Neural progenitor cell (in vitro differentiated cells): ENCODE measurements at places on chromosomes 2 and 18. TPM values are rescaled to one million over a fixed set of nuclear protein-coding genes. Genes with fewer than 3 reads are reported as not detected.

The PUM2 gene
- 88.4 and 91.1 TPM in 2 replicates for total RNA-seq

The MLPH gene
- not detected in 2 replicates for total RNA-seq

The ANXA4 gene
- 4.7 and 7.0 TPM in 2 replicates for total RNA-seq

- H3K4me1 ChIP-seq: peaks cover 11% of the 10 kb centered on the region
- no peaks in the 10 kb centered on the region for H3K27me3 ChIP-seq
- DNase-seq: no peak
- no peak overlapping the region for H3K27ac ChIP-seq
- no peaks in the 10 kb centered on the region for H3K36me3 ChIP-seq
- H3K4me3 ChIP-seq: no peak overlapping the region
Observed at GRCh38 chr18:77105028-77105427, 27.6 kb downstream of the MBP start.

DNA sequence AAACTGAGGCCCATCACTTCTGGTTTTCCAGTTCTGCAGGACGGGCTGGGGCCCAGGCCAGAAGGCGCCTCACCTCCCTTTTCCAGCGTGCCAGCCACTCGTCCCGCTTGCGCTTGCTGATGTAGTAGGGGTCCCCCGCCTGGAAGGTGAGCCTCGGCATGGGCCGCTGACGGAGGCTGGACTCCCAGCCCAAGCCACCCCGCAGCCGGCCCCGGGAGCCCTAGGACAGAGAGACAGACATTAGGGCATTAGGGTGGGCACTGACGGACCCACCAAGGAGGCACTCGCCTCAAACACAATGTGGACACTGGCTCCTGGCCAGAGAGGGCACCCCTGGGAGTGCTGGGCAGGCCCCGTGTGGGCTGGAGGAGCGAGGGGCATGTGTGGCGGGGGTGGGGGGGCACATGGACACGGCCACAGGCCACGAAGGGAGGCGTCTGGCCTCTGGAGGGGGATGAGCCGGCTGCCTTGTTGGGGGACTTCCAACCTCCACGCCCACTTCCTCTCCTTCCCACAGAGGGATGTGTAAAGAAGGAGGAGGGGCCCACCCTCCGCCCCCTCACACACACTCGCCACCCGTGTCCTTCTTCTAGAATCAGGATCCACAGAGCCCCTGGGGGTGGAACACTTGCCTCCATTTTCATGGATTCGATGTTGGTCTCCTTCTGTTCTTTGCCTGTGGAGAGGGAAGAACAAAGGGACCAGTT is 66.7 kb downstream of the DNMT3A start:
- peaks cover 10% of the 10 kb centered on the region for H3K27me3 ChIP-seq
- peaks cover 31% of the 10 kb centered on the region for H3K4me1 ChIP-seq
- H3K27ac ChIP-seq: no peak overlapping the region
- H3K36me3 ChIP-seq: no peaks in the 10 kb centered on the region

DNA sequence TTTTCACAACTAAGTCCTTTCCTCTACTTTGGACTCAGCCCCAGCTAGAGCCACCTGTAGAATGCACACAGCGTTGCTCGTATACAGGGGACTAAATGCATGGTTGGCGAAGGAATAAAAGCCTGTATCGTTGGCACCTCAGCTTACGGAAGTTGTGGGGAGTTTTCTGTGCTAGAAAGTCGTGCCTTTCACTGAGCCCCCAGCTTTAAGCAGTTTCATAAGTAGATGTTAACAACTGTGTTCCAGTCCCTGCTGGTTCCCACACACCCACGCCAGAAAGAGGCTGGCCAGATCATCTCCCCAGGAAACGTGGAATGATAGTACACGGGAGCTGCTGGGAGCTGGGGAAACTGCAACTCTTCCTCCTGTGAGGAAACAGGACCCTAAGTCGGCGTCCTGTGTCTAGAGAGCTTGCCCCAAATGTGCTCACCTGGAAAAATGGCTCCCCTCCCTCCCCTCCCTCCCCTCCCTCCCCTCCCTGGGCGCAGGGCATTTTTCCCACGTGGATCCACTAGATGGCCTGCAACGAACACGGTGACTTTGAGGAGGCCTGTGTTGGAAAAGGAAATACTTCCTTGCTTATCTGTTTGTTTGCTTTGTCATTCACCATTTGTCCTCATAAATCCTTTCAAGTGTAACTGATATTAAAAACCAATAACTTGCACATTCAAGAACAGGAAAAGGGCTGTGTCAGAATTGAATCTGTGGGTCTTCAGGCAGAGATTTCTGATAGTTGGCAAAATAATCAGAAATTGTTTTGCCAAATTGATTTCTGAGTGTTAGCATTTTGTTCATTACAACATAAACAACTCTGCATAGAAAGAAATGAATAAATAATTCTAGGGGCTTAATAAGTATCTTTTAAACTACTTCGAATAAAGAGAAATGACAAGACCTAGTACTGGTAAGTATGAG is 43.9 kb upstream of the RFX8 start:
- DNase-seq: peak; percentile 61
- H3K4me3 ChIP-seq: no peak overlapping the region
- no peak overlapping the region for H3K27ac ChIP-seq
- H3K36me3 ChIP-seq: no peaks in the 10 kb centered on the region

The ANKRD62 gene
- total RNA-seq: 0.15 TPM in 1 of 2 replicates, not detected in the other

DNA sequence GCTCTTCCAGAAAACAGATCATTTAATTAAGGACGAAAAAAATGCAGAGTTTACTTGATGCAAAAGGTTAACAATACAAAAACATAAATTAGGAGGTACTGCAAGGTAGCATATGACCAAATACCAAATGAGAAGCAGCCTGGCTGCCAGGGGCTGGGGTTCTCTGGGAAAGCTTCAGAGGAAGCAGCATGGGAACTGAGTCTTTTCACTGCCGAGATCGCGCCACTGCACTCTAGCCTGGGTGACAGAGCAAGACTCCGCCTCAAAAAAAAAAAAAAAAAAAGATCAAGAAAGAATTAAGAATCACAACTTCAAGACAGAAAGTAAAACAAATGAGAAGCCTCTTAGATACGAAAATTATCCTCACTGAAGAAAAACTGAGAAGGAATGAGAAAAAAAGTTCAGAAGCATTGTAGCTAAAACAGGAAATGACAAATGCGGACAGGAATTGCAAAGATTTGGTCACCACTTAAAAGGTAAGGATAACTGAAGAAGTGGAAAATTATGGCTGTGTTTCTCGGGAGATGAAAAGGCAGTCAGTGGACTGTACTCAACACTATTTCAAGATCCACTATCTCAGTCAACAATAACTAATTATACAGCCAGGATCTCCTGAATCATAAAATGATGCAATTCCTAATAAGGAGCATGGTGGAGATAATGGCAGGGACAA is 4.3 kb downstream of the SEPTIN10 start:
- DNase-seq: no peak
- H3K27me3 ChIP-seq: peaks cover 2% of the 10 kb centered on the region
- H3K4me3 ChIP-seq: no peak overlapping the region
- H3K27ac ChIP-seq: no peak overlapping the region
- H3K4me1 ChIP-seq: peaks cover 13% of the 10 kb centered on the region

The CD8B2 gene
- not detected in 2 replicates for total RNA-seq

The RIT2 gene
- not detected in 2 replicates for total RNA-seq

DNA sequence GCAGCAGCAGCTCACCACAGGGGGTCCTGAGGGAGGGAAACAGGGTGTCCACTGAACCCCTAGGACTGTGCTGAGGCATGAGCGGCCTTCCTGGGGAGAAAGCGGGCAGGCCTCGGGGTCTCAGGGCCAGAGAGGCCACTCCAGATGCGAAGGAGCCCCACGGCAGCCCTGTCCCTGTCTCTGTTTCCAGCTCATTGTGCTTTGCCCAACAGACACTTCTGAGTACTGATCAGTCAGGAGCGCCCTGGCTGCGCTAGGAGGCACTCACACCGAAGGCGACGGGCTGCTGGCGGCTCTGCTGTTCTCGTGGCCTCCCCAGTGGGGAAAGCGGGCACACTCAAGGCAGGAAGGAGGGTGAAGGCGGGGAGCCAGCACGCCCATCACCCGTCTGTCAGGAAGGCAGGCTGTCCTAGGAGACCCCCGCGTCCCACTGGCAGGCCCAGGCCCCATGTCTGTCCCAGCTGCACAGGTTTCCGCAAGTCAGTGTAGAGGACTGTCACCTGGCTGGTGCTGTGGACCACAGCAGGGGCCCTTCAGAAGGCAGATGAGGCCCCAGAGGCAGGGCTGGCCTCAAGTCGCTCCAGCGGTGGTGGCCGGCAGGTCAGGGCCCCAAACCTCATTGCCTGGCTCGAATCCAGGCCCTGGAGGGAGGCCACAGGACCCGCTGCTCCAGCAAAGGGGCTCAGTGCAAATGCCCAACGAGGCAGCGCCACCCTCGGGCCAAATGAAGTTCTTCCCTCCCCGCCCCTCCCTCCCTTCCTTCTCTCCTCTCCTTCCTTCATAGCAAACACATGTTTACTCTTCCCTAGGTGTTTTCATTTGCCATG is 6.8 kb downstream of the ESPNL start:
- H3K27me3 ChIP-seq: no peaks in the 10 kb centered on the region
- no peaks in the 10 kb centered on the region for H3K36me3 ChIP-seq
- no peak overlapping the region for H3K4me3 ChIP-seq
- peak; percentile 67 for DNase-seq

DNA sequence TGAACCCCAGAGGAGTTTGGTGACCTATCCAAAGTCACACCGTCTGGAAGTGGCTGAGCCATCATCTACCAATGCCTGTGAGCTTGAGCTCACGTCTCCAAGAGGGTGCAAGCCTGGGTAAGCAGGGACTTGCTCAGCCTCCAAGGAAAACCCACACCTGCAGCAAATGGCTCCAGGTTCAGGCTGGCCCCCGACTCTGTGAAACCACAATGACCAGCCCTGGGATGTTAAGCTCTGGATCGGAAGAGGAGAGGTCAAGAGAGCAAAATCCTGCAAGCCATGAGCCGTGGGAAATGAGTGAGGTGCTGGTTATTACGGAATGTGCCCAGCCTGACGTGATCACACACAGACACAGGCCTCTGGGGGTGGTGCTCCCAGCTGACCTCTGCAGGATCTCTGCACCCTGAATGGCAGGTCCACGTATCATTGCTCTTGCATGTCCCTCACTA is 94.1 kb upstream of the OTOS start:
- no peaks in the 10 kb centered on the region for H3K36me3 ChIP-seq
- H3K4me1 ChIP-seq: no peaks in the 10 kb centered on the region
- no peak overlapping the region for H3K27ac ChIP-seq
- no peaks in the 10 kb centered on the region for H3K27me3 ChIP-seq
- H3K4me3 ChIP-seq: no peak overlapping the region
- DNase-seq: no peak

DNA sequence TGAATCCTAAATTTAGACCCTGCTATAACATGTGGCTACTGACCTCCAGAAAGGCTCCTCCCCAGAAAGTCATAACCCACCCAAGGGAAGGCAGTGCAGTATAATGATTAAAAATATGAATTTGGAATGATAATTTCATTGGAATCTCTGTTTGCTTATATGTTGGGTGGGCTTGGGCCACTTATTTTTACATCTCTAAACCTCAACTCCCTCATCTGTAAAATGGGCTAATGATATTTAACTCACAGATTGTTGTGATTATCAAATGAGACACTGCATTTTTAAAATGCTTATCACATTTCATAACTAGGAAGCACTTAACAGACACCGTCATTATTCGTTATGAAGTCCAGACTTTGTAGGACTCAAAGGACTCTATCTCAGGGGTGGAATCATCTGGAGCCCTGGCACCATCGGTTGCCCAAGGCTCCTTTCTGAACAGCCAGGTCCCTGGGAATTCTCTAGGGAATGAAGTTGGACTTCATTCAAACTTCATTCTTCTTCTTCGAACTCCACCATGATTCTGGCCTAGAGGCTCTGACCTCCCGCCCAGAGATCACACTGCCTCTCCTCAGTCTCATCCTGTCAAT is 33.1 kb upstream of the RMDN2 start:
- no peak overlapping the region for H3K27ac ChIP-seq
- H3K27me3 ChIP-seq: no peaks in the 10 kb centered on the region
- H3K4me3 ChIP-seq: no peak overlapping the region
- no peaks in the 10 kb centered on the region for H3K4me1 ChIP-seq

- H3K4me1 ChIP-seq: peaks cover 27% of the 10 kb centered on the region
- no peak for DNase-seq
- no peak overlapping the region for H3K4me3 ChIP-seq
- H3K36me3 ChIP-seq: no peaks in the 10 kb centered on the region
Observed at GRCh38 chr2:122100346-122100745, 344.9 kb downstream of the TSN start.

The TGFA gene
- total RNA-seq: 0.37 TPM in 1 of 2 replicates, not detected in the other
